ENCODE measurements at places on chromosomes 2 and 18.

- DNase-seq: no peak
Measured at GRCh38 chr18:22191346-22191695, 21.9 kb downstream of the GATA6 start.

GRCh38 chr2:85017411-85018048, 46.6 kb downstream of the KCMF1 start:
- no peak for DNase-seq

DNA sequence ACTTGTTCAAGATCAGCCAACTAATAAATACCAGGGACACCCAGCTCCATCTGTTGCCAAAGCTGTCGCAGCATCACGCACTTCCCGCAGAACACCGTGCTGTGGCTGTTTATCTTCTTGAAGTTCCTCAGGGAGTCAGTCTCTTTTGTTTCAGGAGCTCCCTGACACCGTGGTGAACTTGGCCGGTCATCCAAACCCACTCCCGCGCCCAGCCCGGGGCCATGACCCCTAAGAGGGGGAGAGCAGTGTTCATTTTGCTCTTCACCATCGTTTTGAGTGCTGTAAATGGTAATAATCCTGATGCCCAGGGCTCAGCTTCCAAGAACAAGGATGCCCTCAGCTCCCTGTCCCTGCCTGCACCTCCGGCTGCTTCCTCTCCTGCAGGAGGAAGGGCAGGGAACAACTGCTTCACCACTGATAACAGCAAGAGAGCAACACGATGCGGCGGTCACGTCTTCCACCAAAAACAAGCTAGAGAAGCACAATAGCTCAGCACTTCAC, 131.4 kb downstream of the SEPTIN10 start:
- DNase-seq: no peak

GRCh38 chr2:240024766-240025165, 376 bp downstream of the NDUFA10 start:
- DNase-seq: no peak

- DNase-seq: no peak
Measured at GRCh38 chr2:128280901-128281321, 37.8 kb downstream of the HS6ST1 start.

DNA sequence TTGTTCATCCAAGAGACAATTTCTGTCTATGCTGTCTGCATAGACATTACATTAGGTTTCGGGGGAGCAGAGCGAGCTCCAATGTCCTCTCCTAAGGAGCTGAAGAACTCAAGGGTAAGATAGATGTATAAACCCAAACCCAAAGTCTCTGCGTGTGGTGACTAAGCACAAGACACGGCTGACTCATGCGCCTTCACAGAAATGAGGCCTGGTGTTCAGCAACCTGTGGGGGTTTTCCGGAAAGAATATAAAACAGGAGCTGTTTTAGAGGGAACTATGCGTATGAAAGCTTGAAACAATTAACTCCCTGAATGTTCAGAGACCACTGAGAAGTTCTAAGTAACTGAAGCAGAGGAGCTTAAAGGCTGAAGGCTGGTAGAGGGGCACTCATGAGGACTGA, 154.7 kb downstream of the SOX11 start:
- DNase-seq: peak; percentile 85

All from fibroblast of skin of left biceps (primary cell).